ENCODE measurements at places on chromosomes 2 and 18.

DNA sequence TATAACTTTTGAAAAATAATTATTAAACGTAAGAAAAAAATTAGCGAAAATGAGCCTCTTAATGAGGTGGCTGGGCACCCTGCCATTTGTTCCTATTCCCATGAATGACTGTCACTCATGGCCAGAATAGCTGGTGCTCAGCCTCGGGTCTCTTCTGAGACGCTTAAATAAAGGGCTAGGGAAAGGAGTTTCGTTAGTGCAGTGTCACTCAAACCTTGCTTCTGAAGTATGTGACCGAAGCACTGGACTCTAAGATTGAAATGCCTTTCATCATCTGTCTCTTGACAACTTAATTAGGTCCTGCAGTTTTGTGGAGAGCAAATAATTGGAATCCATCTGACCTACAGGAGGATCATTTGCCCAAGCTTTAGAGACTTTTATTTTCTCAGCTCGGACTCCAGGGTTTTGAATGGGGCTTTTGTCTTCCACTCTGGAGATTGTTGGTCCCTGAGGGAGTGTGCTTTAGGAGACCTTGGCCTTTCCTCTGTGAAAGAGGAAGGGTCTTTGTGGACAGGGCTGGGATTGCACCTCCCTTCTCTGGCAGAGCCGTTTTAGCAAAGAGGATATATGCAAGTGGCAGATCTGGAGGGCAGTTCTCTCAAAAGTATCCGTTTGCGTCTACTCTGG lies 42.3 kb upstream of the FHOD3 start:
- no peak for DNase-seq

DNA sequence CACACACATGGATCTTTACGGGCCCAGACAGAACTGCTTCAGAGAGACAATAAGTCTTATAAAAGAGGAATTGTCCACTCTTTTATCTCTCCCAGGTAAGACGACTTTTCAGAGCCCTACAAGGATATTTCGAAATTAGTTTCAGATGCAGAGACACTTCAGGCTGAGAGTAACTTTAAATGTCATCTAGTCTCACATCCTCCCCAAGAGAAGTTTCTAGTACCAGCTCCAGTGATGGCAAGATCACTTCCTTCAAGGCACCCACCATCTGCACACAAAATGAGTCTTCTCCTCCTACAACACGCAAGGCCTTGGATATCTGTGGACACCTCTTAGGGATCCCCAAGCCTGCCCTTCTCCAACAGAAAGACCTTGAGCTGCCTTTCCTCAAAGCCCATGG lies 39.0 kb upstream of the KLHL29 start:
- no peak for DNase-seq

DNA sequence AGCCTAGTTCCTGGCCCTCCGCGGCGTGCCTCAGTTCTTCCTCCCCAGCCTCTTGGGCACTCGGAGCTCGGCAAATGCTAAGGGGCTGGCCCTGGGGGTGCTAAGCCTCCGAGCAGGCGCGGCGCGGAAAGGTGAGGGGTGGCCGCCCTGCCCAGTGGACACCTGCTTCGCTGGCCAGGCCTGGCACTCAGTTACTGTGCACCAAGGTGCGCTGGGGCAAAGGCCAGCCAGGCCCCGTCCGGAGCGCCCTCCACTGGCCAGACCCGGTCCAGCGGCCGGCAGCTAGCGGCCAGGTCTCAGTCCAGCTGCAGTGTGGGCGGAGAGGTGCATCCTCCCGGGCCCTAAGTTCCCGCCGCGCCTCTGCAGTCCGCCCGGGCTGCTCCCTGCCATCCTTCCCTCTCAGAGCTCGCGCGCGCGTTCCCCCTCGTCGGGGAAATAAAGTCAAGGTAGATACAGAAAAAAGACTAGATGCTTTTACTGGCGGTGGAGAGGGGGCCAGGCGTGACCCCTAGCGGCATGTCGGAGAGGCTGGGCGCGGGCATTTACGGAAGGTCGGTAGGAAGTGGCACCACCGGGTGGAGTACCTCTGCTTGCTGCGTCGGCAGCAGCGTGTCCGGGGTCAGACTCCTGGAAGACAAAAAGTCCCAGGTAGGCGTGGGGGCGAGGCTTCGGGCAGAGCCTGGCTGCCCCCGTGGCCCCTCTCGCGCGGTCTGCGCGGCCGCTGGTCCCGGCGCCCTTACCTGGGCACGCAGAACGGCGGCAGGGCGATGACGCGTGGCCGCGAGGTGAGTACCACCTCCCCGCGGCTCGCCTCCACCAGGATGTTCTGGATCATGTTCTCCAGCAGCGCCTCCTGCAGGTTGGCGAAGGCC lies 9.4 kb upstream of the CRYBA2 start:
- no peak for DNase-seq

DNA sequence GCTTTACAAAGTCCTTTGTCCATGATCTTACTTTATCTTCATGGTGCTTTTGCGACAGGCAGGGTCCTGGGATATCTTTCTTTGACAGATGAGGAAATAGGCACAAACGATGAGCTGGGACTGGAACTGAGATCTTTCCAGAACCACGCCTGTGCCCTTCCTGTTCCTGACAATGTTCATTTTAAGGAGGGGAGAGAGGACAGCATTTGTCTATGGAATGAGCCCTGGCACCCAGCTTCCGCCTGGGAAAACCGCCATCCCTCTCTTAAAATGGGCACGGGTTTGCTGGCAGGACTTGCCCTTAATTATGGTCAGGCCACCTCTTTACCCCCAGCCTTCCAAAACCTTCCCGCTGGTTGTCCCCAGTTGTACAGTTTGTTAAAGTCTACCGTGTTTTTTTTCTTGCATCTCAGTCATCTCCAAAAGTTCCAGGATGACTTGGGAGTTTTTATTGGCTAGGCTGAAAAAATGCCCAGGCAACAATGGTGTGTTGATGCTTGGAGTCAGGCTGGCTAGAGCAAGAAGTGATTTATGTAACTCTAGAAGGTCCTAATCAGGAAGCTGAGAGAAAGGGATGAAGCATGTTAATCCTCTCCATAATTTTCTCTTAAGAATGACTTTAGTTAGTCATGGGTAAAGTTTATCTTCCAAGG lies 264.9 kb upstream of the EPAS1 start:
- peak; percentile 28 for DNase-seq

- DNase-seq = no peak
Measured at GRCh38 chr2:105502625-105503334, 103.9 kb upstream of the FHL2 start.

GRCh38 chr2:68734688-68735525 lies at the start of gene ARHGAP25:
Gene ARHGAP25, plus strand, starts transcription at chr2:68734811. Its CDS starts 389 bp downstream, at chr2:68735200.
- DNase-seq = no peak

GRCh38 chr2:219001577-219002394 lies 8.6 kb upstream of the CRYBA2 start:
- DNase-seq = no peak

- no peak for DNase-seq
Measured at GRCh38 chr2:121707920-121708361, 28.7 kb downstream of the NIFK start.

DNA sequence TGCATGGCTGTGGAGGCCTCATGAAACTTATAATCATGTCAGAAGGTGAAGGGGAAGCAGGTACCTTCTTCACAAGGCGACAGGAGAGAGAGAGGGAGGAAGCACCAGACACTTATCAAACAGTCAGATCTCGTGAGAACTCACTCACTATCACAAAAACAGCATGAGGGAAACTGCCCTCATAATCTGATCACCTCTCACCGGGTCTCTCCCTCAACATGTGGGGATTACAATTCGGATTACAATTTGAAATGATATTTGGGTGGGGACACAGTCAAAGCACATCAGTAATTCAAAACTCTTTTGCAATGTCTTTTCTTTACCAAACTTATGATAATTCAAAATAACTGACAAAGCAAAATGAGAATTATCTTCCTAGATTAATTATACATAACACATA lies 8.5 kb upstream of the CCDC68 start:
- DNase-seq = no peak

DNA sequence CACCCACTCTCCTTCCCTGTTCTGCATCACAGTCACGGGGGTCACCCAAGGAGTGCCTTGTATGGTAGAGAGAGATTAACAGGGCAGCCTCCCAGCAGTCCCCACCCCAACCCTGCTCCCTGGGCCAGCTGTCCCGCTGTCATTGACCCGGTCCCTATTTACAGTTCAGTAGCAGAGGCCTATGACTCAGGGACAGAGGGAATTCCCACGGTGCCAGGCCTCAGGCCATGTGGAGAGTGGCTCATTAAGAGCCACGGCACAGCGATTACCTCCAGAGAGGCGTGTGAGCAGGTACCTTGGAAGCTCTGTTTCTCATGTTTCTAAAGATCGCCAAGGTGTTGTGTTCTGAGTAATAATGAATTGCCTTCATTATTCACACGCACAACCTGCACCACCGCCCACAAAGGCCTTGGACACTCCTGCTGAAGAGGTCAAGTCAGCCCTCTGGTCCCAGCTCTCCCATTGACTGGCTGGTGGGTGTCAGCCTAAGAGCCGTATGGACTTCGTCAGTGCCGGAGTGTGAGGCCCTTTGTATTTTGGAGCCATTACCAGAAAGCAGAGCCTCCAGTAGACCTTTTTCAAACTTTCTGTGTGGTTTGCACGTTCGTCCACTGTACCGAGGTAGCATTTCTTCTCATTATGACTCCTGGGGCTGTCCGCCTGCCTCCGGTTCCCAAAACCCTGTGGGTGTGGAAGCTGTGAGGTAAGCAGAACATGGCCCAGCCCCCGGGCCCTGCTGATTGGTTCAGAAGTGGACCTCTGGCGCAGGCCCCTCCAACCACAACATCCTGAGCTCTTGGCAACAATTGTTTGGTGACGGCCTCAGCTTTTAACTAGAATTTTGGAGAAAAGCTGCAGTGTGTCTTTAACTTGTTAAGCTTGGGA lies 47.0 kb downstream of the SERTAD2 start:
- DNase-seq = peak; percentile 32

- DNase-seq = no peak
Measured at GRCh38 chr18:45165871-45166270, 449.4 kb upstream of the SLC14A2 start.

- no peak for DNase-seq
Measured at GRCh38 chr2:8799004-8799403, 38.4 kb downstream of the KIDINS220 start.

- no peak for DNase-seq
Measured at GRCh38 chr2:160294889-160295288, 94.8 kb upstream of the ITGB6 start.

- no peak for DNase-seq
Measured at GRCh38 chr18:13823707-13824395, at the start of gene MC5R. Gene MC5R, plus strand, starts transcription at chr18:13824149. Its CDS starts 1,617 bp downstream, at chr18:13825766.

GRCh38 chr2:218963601-218964000 lies 4.1 kb downstream of the CDK5R2 start:
- no peak for DNase-seq

DNA sequence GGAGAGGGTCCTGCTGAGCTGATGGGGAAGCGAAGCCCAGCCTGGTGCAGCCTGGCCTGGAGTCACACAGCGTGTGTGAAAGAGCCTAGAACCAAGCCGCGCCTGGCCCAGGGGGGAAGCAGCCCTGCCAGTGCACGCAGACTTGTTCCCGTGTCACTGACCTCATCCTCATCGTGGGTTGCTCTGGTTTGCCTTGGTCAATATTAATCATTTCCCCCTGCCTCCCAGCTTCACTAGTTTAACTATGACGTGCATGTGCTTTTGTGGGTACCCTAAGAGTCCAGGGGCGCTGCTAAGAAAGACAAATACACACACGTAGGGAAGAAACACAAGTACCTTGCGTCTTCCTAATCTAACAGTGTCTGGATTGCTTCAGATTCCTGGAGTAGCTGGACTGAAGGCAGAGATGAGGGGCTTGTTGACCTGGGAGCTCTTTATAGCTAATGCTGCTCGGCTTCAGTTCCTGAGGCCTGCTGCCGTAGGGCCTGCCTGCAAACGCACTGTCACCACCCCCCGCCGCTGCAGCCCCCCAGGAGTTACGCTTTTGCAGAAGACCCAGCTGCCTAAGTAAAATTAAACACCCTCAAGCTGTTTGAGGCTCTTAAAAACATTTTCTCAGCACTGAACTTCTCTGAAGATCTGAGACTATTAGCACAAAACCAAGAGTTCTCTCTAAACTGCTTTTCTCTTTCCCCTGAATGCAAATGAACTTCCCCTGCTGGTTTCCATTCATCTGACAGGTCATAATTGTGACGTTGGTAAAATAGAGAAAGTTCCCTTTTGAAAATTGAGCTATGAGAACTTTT lies 159.2 kb downstream of the FAM210A start:
- no peak for DNase-seq

DNA sequence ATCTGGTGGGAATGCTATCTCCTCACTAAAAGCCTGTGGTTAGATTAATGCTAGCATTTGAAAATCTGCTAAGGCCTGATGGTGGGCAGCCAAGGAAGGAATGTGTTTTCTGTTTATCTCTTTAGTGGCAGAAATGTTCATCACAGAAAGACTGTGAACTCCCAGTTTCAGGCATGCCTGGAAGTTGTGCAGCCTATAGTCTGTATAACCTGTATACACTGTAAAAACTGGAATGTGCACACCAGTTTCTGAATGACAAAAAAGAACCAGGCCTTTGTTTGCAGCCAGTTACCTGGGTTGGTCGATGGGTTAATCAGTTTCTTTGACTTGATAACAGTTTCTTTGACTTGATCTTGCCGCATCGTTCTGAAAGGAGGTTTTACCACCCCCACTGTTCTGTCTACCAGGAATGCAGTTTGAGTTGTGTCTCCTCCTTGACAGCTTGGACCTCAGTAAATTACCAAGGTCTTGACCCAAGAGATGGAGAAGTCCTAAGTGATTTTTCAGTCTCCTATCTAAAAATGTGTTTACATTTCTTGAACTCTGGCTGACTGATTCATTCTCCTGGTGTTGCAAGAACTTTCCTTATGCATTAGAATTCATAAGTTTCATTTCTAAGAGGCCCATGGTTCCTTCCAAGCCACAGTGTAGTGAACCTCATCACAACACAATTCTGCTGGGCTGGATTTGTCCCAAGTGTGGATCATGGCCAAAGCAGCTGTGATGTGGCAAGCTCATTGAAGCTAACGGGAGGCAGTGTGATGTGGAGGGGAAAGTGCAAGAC lies 62.2 kb downstream of the KIAA2012 start:
- DNase-seq = no peak

- no peak for DNase-seq
Measured at GRCh38 chr2:99911736-99912135, 230.7 kb downstream of the AFF3 start.

GRCh38 chr2:172101821-172102390 lies 794 bp downstream of the DLX2 start:
- DNase-seq = no peak

DNA sequence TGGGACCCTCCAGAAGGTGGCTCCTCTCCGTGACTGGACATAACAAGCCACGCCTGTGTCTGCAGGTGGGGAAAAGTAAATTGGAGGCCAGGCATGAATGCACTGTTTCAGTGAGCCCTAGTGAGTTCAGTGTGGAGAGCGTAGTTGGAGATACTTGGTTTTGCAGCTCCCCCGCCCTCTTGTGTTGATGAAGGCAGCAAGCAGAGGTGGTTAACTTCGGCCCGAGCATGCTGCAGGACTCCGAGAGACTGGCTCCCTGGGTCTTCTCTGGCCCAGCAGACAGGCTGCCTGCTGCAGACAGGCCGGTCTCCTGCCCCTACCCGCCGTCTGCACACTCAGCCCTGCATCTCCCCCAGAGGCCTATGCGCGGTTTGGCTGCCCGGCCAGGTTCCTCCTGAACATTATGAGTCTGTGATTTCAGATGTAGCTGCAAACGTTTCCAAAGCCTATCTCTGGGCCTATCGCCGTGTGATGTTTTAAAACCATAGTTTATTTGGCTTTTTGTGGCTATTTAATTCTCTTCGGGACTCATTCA lies 102.4 kb downstream of the LDLRAD4 start:
- DNase-seq = no peak

- DNase-seq = no peak
Measured at GRCh38 chr18:30945761-30946160, 96.8 kb downstream of the DSC3 start.

Data from dermis microvascular lymphatic vessel endothelial cell (primary cell).